ENCODE measurements at places on chromosomes 1 and 21.
A peak's percentile ranks its signal among the peaks of the same experiment; 100 is the strongest.

DNA sequence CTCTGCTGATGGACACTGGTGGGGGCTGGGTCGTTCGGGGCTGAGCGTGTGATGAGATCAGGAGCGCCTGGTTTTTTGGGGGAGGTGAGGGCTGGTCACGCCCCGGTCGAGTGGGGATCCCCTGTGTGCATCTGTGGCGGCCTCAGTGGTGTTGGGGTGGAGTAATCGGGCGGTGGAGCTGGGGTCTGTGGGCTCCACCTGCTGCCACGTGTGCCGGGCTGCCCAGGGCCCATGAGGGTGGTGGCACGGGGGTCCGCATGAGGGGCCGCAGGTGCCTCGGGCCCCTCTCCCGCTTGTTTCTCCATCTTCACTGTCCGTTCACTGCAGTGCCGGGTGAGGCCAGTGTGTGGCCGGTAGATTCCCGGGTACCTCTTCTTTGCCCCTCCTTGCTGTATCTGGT is 17.2 kb downstream of the PRKCZ start:
- DNase-seq: no peak

DNA sequence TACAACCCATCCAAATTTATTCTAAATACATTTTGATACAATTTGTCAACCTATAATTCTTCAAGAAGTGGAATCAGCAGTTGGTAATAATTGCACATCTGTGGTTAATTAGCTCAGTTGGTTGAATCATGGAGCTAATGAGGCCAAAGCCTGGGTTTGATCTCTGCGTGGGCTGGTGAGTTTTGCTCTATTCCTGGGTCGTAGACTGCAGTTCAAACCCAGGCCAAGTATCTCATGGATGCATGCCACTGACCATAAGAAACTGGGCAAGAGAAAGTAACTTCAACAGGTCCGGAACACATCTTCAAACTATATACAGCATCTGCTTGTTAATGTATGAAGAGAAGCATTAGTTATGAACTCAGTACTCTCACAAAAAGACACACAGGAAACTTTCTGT is 779.7 kb downstream of the USP25 start:
- no peak for DNase-seq

DNA sequence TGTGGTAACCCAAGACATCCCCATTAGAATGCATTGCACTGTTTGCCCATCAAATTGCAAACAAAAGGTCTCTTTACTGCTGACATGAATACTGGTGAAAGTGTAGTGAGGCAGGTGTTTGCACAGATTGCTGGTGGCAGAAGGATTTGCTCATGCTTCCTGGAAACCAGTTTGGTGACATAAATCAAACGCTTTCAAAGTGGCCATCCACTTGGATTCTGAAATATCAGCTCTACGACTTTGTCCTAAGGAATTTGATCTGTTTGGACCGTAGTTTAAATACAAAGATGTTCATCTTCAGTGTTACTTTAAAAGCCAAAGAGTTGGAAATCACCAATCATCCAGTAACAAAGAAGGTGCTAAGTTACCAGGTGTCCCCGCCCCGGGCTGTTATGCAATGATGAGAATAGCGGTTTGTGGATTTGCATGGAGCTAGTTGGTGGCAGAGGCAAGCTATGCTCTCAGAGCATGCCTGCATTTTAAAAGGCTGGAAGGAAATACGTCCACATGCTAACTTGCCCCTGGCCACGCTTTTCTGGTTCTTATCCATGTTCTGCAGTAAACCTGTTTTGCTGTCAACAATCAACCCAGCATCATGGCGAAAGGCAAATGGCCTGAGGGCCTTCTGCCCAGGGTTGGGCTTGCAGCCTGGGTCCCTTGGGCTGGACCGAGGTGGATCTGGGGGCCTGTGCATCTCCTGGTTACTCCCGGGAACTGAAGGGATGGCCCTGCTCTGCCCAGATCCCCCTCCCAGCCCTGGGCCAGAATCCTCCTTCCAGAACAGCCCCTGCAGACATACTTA is 49.2 kb downstream of the UMODL1 start:
- DNase-seq: no peak

GRCh38 chr21:41186755-41187536 is 19.0 kb downstream of the BACE2 start:
- no peak for DNase-seq

GRCh38 chr1:184770181-184770979 is 15.7 kb upstream of the EDEM3 start:
- no peak for DNase-seq

- DNase-seq: no peak
Measured at GRCh38 chr1:242147096-242147976, 148.4 kb upstream of the MAP1LC3C start.

GRCh38 chr1:153921803-153922075 is 1.0 kb downstream of the GATAD2B start:
- DNase-seq: no peak

DNA sequence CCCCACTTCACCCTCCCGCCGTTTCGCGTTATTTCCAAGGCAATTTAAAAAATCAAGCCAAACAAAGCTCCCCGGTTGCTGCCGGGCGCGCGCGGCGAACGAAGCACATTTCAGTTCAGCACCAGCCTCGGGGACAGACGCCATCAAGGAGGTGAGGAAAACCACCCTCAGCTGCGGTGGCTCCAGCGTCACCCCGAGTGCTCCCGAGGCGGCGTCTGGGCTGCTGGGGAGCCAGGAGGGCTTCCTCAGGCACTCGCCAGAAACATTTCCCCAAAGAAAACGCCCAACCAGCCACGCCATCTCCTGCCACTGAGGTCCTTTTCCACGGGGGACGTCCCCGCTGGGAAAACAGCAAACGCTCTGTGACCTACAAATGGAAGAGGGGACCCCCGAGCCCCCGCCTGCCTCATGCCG is 623 bp downstream of the GNG4 start:
- peak; percentile 35 for DNase-seq

DNA sequence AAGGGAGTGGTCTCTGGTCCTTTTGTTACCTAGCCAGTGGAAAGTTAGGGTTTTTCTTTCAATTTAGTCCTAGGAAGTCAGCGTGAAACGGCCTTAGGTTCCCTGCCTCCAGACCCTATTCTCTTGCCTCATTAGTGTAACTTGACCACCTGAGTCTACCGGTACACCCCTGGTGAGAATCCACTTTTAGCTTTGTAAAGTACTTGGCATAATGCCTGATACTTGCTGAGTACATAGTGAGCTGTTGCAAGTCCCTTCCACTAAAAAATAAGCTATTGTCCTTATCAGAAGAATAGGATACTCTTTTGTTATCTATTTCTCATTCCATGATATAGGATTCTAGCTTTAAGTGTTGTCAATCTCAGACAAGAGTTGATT is 228.8 kb downstream of the ST6GALNAC3 start:
- no peak for DNase-seq
